Adipocyte (in vitro differentiated cells): ENCODE measurements at places on chromosomes 1 and 21.

GRCh38 chr21:37855647-37856625 is 60.3 kb downstream of the KCNJ6 start:
- DNase-seq: peak; percentile 76

- DNase-seq: no peak
Measured at GRCh38 chr1:235275223-235275622, 52.8 kb downstream of the ARID4B start.

DNA sequence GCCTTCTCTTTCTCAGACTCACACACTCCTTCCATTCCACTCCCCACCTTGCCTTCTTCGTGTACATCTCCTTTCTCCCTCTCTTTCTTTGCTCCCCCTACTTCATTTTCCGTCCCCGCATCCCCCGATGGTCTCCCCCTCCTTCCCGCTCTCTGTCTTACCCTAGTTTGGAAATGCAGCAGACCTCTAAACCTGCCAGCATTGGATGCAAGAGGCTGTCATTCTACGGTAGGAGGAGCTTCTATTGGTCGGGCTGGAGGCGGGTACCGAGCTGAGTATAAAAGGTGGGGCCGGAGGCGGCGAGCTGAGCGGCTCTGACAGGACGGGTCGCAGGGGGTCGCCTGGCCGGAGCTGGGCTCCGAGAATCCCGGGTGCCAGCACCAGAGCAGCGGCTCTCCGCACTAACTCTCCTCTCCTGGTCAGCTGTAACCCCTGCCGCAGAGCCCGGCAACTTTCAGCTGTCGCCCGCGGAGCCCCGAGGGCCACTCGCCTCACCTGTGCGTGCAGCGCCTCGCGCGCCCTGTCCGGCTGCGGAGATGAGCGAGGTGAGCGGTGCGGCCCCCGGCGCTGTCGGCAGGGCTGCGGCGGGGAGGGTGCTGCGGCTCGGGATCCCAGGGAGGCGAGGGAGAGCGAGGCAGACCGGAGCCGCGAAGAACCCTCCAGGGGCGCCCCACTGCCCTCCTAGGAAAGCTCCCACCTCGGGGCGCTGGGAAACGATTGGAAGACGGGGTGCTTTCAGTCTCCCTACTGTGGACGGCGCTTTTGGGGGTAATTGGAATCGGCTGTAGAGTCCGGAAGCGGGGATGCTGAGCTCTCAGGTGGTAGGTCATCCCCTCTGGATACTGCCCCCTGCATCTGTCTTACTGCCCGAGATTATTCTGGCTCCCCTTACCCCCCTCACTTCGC is at the start of gene PCP4L1:
Gene PCP4L1 (plus strand): TSS at position 307 of the 906 bp plus-strand sequence. CDS start 230 bp downstream, at position 537.
- DNase-seq: peak; percentile 39

- no peak for DNase-seq
Measured at GRCh38 chr1:231807541-231807940, 181.0 kb downstream of the DISC1 start.

- DNase-seq: peak; percentile 54
Measured at GRCh38 chr1:94063379-94063778, 57.6 kb downstream of the ABCA4 start.

- DNase-seq: no peak
Measured at GRCh38 chr1:178933709-178934490, 63.0 kb upstream of the ANGPTL1 start.
